Choroid plexus epithelial cell (primary cell): ENCODE measurements at places on chromosomes 13 and 19.

DNA sequence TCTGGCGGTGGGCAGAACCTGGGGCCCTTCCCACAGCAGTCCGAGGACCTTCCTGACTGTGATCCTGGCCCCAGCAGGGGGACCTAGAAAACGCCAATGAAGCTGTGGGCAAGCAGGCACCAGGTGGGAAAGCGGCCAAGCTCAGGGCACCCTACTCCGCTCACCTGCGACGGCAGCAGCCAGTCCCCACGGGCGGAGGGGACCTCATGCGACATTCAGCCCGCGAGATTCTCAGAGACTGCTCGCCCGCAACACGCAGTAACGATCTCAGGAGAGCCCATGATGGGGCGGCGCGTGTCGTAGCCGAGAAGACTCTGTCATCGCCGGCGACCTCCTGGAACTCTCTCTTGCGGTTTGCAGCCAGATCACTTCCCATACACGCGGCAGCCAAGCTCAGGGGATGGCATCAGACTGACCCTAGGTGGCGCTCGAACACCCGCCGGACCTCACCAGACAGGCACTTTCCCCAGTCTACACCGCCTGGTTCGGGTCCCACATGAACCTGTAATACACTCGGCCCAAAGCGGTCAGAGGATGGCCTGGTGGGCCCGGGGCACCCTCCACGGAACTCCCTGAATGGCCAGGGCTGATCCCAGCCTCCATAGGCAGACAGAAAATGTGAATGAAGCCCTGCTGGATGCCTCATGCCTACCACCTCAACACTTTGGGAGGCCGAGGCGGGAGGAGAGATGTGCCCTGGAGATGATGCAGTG lies 26.5 kb downstream of the MAN2B1 start:
- DNase-seq = peak; percentile 82

DNA sequence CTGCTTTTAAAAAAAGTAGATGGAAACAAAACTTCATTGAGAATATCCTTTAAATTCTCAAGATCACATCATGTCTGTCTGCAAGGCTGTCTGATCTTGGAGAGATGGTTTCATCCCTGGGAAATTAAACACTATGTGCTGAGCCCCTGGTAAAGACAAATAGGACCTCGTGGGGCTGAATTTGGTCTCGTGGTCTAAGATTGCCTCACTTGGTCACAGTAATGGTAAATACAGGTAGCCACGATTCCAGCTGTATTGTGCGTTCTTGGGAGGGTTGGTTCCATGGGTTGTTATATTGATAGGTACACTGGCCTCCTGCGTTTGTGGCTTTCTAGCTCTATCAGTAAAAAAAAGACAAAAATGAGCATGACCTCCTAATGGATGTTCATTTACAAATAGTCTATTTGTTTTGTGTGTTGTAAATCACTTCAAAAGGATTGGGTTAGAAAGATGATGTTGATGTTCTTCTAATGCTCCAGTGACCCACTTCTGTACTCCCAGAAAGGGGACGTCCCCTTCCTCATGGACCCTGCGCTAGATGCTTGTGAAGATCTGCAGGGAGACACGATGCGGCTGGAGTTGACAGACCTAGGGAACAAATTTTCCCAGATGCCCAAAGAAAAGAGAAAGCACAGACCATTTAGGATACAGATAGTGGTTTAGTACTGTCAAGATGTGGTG lies 1.8 kb downstream of the CEBPG start:
- DNase-seq = no peak

DNA sequence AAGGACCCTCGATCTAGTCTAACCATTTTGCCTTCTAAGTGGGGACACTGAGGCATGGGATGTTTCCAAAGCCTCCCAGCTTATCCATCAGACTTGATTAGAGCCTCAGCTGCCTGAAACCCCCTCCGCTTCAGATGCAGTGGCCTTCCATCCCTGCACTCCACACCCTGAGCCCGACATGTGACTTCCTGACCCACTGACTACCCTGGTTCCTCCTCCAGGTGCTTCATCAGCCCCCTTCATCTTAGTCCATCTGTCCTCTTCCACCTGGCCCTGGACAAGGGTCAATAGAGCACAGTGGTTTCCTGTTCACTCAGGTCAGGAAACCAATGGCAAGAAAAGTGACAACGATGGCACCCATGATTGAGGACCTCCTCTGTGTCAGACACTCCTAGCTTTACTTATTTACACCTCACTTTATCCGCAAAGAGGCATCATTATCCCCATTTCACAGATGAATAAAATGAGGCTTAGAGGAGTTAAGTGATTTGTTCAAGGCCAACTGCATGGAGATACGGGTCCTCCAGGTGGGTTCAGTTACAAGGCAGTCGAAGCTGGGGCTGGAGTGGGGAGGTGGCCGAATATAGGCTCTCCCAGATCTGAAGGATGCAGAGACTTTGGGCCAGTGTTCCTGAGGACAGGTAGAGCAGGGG lies 81.6 kb upstream of the TM9SF2 start:
- no peak for DNase-seq

DNA sequence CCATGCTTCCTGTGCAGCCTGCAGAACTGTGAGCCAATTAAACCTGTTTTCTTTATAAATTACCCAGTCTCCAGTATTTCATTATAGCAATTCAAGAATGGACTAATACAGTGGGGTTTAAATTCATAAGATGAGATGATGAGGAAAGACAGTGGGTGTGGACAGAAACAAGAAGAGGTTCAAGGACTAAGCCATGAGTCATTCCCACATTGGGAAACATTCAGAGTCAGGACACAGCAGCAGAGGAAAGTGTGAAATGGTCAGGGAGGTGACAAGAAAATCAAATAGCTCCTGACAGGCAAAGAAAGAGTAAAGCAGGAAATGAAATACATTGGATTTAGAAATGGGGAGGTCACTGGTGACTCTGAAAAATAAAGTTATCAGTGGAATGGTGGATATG lies 9.1 kb downstream of the ZNF841 start:
- DNase-seq = peak; percentile 74

GRCh38 chr13:107251341-107251740 lies 683.4 kb upstream of the ARGLU1 start:
- DNase-seq = no peak

DNA sequence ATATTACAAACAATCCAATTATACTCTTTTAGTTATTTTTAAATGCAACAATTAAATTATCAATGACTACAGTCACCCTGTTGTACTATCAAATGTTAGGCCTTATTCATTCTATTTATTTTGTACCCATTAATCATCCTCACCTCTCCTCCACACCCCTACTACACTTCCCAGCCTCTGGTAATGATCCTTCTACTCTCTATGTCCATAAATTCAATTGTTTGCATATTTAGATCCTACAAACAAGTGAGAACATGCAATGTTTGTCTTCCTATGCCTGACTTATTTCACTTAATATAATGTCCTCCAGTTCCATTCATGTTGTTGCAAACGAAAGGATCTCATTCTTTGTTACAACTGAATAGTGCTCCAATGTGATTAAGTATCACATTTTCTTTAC lies 1414.6 kb downstream of the SLITRK1 start:
- DNase-seq = no peak

DNA sequence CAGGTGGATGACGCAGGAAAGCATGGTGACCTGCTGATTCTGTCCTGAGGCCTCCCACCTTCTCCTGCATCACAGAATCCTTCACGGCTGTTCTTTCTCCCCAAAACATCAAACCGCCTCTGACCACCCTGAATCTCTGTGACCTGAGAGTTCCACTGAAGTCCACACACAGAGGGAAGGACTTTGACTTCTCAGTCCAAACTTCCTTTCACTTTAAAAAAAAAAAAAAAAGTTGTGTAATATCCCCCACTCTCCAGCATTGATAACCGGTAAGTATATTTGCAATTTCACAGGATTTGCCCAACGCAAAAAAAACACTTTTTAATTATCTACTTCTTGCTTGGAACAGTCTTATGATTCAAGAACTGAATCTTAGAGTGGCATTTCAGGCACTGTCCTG lies 259.5 kb upstream of the IRS2 start:
- no peak for DNase-seq

GRCh38 chr19:52237771-52238400 lies 31.5 kb upstream of the ZNF766 start:
- DNase-seq = peak; percentile 84

DNA sequence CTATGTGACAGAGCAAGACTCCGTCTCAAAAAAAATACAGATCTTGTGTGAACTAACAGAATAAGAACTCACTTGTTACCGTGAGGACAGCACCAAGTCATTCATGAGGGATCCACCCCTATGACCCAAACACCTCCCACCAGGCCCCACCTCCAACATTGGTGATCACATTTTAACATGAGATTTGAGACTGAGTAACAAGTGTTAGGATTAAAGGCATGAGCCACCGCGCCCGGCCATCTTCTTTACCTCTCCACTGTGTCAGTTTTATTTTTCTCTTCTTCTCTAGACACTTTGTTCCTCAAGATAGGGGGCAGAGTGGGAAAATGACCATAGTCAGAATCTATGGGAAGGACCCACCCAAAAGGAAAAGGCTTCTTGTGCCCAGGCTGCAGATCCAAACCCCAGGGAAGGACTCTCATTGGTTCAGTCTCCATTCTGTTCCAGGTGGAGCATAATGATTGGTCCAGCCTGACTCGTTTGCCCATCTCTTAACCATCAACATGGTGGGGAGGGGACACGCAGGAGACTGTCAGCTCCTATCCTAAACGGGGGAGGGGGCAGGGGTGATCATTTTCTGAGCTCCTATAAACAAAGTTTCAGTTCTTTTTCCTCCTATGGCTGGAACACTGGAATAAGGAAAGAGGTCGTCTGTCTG lies 1.3 kb upstream of the CALM3 start:
- DNase-seq = no peak

DNA sequence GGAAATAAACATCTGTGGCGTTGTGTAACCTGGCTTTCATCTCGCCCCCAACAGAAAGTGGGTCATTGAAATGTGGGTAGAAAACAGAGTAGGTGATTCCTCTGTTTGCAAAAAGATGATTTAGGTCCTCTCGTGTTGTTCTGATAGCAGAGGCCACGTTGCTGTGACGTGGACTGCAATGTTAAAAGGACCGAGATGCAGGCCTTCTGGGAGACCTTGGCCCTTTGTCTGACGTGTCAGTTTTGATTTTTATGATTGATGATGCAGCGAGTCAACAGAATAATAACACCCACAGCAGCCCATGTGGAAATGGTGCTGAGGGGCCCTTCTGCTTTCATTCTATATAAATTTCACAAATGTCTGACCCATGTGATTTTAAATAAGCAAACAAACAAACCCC lies 68.9 kb downstream of the FGF9 start:
- DNase-seq = no peak
